ENCODE measurements at places on chromosomes 5 and 9.

DNA sequence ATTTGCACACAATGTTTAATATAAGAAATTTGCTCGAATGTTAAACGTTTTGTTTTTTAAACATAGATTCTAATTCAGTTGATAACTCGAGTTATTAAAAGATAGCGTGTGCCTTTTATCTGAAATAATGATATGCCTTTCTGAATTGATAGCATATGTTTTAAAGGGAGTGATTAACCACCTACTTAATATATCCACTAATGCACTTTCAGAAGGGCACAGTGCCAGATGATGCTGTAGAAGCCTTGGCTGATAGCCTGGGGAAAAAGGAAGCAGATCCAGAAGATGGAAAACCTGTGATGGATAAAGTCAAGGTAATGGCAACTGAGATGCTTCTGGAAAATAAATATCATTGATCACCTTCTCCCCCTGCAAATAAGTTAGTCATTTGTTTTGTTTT, 53.9 kb downstream of the ERAP1 start:
- DNase-seq: no peak

GRCh38 chr5:39072925-39073766, 1.1 kb downstream of the RICTOR start:
- peak; percentile 90 for DNase-seq

GRCh38 chr5:181207214-181207959, 2.4 kb upstream of the TRIM7 start:
- peak; percentile 95 for DNase-seq

DNA sequence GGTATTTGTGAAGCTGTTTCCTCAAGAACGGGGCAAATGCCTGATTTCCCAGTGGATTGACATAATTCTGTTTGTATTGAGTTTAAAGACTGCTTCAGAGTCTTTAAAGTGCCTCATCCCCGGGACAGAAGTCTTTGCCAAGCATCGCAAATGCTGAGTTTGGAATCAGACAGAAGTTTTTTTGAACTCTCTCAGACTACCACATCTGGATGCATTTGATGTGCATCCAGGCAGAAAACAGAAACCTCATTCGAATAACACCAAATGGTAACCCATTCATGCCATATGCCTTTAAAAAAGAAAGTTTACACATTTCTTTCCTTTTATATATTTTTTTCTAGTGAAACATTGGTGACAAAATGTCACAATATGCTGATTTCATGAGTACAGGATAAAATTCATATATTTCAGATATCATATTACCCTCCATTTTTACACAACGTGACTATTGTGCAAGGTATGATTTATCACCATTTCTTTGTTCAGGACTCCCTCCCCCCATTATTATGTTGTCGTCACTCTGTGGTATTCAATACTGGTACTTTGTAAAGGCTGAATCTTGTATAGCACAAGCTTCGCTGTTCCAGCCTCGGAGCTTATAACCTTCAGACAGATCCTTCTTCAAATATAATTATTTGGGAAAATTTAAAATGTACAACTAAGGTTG, 91.1 kb downstream of the ZNF608 start:
- DNase-seq: no peak

- DNase-seq: no peak
Measured at GRCh38 chr9:116181853-116182610, 28.4 kb downstream of the PAPPA start.

- no peak for DNase-seq
Measured at GRCh38 chr5:147559749-147560148, 49.9 kb upstream of the DPYSL3 start.

- no peak for DNase-seq
Measured at GRCh38 chr9:30670805-30671562, 1713.5 kb upstream of the ACO1 start.

DNA sequence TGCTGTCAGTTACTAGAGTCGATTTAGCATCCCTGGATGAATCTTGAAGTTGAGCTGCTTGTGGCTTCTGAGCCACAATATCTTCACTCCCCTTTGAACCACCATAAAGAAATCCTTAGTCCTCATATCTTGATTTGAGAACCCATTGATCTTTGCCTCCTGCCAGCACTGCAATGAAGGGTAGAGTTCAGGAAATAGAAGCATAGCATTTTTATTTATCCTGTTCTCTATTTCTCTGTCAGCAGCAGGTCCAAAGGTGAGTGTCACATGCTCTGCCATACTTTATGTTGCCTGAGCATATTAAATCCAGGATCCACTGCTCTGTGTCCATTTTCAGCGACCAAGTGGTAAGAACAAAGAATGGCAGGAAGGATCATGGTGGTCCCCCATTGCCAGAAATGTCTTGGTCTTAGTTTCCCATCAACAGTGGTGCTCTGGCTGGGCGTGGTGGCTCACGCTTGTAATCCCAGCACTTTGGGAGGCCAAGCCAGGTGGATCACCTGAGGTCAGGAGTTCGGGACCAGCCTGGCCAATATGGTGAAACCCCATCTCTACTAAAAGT, 80.2 kb upstream of the PANK3 start:
- DNase-seq: peak; percentile 14

GRCh38 chr5:102834438-102834964, 79.4 kb downstream of the PAM start:
- DNase-seq: no peak

DNA sequence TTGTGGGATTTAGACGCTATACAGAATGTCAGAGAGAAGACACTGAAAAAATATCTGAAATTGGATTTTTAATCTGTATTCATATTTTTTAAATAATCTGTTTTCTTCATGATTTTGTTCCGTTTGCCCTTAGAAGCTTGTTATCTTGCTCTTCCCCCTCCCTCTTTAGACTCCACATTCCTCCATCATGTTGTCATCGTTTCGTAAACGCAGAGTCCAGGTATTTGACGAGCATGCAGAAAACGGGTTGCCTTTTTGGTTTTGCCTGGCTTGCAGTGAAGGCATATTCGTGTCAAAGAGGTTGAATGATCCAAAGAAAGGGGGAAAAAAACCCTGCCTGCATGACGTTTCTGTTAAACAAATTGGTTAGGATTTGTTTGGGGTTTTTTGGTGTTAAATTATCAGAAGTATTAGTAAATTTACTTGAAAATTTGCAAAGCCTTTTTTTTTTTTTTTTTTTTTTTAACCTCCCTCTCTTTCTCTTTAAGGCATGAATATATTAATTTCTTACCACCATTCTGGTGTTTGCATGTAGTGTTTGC, 2.9 kb downstream of the SPTAN1 start:
- DNase-seq: peak; percentile 21

DNA sequence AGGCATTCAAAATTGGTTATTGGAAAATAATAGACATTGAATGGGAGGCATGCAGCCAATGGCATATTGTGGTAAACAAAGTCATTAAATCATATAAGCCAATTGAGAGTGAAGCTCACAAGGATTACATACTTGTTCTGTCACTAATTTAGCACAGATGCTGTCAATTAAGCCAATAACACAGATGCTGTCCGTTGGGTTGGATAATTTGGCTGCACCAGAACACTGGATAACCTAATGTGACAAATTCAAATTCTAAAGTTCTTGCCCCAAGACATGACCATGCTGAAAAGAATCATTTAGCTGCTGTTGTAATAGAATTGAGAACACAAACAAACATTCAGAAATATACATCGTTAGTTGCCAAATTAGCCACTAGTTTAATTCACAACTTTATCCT, 1796.4 kb downstream of the EFNA5 start:
- no peak for DNase-seq

- DNase-seq: no peak
Measured at GRCh38 chr5:159339460-159339859, 9.2 kb upstream of the IL12B start.

GRCh38 chr9:94806307-94806893, 79.9 kb downstream of the AOPEP start:
- no peak for DNase-seq

- DNase-seq: no peak
Measured at GRCh38 chr5:6142353-6142752, 236.0 kb downstream of the MED10 start.

GRCh38 chr5:63118221-63118620, 539.6 kb downstream of the LRRC70 start:
- DNase-seq: no peak

GRCh38 chr5:151085517-151086041, 4.7 kb upstream of the TNIP1 start:
- DNase-seq: peak; percentile 91

- peak; percentile 97 for DNase-seq
Measured at GRCh38 chr5:116574367-116575325, at the start of gene SEMA6A. Gene SEMA6A (minus strand): TSS chr5:116574823. CDS start chr5:116504944, 69,879 bp downstream.

- DNase-seq: no peak
Measured at GRCh38 chr5:12974856-12975255, 969.6 kb downstream of the DNAH5 start.

- DNase-seq: no peak
Measured at GRCh38 chr9:117013440-117013995, 326.4 kb downstream of the TRIM32 start.

DNA sequence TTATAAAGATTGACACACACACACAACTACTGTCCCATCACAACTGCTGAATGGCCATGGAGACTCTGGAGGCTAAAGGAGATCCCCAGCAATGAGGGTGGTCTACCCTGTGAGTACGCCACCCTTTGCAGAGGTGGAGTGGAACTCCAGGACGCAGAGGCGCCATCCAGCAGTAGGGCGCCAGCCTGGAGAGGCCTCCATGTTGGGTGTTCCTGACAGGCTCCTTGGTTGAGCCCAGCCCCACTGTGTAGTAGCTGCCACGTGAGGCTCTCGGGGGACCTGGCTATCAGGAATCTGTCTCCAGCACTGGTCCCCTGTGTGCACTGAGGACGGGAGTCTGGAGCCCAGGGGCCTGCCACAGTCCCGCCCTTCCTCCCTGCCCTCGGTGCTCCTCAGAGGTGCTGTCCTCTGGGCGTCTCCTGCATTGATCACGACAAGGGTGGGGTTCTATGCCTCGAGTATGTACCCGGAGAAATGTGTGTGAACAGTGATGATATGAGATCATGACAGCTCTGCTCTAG, 72.3 kb downstream of the DAP start:
- no peak for DNase-seq

DNA sequence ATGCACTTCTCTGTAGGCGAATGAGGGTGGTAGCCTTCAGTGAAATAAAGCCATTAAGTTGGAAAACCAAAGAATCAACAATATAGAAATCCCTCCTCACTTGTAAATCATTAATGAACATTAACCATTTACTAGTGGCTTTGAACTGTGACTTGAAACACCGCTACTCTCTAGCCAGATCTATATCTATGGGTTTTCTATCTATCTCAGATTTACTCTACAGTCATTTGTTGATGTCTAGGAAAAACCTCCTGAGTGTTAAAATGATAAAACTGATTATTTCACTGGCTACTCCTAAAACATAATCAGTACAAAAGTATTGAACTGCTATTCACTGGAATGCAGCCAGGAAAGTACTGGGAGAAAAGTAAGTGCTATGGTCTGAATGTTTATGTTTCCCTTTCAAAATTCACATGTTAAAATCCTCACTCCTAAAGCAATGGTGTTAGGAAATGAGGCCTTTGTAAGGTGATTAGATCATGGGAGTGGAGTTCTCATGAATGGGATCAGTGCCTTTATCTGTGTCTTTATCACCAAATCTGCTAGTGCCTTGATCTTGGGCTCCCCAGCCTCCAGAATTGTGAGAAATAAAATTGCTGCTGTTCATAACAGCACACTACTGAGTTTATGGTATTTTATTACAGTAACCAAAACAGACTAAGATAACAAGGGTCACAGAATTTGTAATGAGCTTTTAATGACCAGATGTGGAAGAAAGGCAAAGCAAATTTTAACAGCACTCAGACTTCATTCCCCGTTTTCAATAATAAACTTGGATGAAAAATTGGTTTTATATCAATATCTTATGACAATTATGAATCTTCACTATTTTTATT, 8.6 kb upstream of the OXCT1 start:
- DNase-seq: no peak

DNA sequence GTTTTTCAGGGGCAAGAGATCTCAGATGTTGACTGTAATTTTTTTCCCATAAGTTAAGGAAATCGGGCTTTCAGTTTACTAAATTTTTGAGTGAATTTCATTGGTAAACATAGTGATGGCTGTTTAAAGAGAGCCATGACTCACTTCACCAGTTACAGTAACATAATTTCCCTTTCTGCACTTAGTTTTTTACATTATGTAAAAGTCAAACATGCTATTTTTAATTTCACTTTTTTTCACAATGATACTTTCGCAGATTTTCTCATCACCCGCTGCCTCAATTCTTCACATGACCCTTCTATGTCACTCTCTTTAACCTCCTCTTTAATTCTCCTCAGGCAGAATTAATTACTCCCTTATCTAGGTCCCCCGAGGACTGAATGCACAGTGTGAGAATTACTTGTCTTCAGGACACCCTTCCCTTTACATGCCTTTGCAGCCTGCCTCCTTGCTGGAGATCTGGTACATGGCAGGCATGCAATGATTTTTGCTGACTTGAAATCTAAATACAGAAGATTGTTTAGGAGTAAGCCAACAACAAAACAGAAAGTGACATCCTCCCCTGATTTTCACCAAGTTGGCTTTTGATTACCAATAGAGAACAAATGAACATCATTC, 217.5 kb upstream of the S1PR3 start:
- no peak for DNase-seq

GRCh38 chr9:21817176-21817575, 14.7 kb downstream of the MTAP start:
- DNase-seq: no peak

GRCh38 chr9:20462410-20462809, 159.9 kb downstream of the MLLT3 start:
- DNase-seq: no peak

DNA sequence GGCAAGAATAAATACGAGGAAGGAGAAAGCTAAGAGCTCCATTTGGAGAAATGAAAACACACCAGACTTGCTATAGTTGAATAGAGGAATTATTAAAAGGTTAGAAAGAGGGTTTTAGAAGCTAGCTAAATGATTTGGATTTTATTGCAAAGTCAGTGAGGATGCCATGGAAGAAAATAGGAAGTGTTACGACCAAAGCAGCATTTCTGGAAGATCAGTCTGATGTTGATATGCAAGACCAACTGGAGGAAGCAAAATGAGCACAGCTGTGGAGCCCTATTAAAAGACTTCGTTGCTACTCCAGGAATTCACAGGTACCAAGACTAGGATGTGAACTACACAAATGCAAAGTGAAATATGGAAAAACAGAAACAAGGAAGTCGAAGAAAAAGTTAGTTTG, 2.1 kb downstream of the DHX29 start:
- DNase-seq: no peak

- no peak for DNase-seq
Measured at GRCh38 chr5:24805230-24805629, 160.5 kb upstream of the CDH10 start.

GRCh38 chr5:35674049-35674448, 56.4 kb downstream of the SPEF2 start:
- DNase-seq: no peak

DNA sequence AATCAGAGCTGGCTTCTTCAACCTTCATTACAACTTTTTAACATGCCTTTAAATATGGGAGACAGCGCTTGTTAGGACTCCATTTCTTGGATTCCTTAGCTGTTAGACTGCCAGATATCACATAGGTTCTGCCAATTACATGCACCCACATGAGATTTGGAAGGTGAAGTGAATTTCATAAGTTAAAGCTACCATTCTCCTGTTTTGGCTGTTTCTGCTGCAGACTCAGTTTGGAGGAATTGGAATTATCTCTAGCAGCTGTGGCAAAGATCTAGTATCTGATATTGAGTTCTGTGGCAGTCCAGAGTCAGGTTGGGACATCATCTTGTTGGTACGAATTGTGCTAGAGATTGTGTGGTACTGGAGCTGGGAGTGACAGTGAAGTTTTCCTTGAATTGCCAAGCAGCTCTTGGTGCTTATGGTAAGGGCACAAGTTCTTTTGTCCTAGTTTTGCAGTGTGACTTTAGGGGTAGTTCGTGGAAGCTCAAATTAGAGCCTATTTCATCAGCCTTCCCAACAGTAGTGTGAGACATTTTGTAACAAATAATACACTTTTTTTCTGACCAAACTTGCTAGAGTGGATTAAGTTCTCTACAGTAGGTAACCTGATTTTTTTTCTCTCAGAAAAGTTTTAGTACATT, 9.1 kb upstream of the PJA2 start:
- DNase-seq: no peak
